H7 (cell line): ENCODE measurements at places on chromosomes 1 and 21. TPM values are rescaled to one million over a fixed set of nuclear protein-coding genes. Genes with fewer than 3 reads are reported as not detected.

- no peak for DNase-seq
Observed at GRCh38 chr1:11407301-11407994, 71.5 kb upstream of the DISP3 start.

DNA sequence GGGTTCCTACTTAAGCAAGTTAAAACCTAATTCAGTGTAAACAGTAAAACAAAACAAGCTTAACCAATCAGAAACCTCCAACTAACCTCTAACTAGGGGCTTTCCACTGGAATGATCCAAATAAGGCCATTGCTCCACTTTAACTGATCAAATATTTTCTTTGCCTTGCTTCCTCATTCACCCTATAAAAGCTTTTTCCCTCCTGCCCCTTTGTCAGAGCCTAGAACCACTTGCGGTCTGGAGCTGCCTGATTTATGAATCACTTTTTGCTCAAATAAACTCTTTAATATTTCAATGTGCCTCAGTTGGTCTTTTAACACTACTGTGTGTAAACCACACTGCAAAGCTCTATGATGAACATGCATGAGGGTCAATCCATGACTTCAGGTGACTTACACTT is 4.5 kb upstream of the FAM89A start:
- no peak for DNase-seq

DNA sequence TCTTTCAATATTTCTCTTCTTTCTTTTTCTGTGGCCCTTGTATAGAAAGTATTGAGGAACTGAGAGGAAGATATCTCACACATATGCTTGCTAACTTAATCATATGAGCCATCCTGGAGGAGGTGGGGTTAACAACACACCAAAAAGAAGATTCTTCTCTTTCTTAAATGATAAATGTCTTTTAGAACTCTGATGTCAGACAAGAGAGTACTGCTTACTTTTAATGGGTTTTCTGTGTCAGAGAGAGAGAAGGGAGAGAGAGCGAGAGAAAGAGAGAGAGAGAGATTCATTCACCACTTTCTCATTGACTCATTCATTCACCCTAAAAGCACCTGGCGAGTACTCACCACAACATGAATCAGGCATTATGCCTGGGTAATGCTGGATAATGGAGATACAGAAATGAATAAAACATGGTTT is 250.3 kb upstream of the SGIP1 start:
- DNase-seq, result no peak

DNA sequence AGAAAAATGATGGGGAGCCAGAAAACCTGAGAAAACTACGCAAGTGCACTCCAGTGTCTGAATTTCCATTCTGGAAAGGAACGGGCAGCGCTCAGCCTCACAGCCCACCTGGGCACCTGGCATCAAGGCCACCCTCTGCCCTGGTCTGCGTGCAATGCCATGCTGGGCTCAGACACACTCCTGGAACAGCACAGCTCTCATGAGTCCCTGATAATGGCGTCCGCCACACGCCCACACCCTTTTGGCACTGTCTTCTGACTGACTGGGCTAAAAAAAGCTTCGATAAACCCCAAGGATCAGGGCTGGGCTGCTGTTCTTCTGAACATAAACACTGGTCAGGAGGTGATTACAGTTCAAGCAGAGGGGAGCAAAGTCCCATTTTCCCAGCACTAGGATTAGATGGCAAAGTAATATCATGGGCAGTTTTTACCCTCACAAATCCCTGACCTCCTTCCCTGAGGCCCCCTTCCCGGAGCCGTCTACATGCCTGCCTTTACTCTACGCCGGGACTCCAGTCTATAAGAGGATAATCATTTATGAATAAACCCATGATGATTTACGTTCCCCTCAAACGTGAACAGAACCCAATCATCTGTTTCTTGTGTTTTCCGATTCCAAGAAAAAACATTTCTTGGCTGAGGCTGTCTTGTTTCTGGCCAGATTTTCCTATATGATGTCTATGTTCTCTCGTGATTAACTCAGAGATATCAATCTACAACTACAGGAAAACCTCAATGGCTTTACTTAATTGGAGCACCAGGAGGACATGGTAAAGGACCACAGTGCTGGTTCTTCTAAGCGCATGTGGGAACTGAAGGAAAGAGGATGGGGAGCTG is 22.6 kb downstream of the RCAN1 start:
- no peak for DNase-seq

DNA sequence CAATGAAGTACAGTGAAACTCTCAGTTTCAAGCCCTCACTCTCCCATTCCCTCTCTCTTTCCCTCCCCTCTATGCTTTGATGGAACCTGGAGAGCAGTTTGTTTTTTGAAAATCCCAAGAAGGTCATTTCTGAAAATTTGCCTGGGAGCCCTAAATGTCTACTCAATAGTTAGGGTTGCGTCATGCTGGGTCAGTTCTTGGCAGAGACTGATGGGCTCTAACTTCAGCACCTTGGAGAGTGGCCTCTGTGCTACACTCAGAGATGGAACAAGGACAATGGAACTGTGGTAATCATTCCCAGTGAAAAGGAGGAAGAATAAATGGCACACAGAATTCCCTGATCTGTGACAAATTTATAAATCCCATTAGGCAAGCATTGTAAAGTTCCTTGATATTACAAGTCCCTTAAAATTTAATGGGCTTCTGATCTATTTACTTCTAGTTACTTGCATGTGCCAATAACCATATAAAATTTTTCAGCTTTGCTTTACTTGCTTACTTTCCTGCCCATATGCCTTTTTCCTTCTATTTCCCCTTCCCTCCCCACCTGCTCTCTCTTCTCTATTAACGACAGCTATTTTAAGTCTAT is 182.9 kb upstream of the KCND3 start:
- peak; percentile 47 for DNase-seq

DNA sequence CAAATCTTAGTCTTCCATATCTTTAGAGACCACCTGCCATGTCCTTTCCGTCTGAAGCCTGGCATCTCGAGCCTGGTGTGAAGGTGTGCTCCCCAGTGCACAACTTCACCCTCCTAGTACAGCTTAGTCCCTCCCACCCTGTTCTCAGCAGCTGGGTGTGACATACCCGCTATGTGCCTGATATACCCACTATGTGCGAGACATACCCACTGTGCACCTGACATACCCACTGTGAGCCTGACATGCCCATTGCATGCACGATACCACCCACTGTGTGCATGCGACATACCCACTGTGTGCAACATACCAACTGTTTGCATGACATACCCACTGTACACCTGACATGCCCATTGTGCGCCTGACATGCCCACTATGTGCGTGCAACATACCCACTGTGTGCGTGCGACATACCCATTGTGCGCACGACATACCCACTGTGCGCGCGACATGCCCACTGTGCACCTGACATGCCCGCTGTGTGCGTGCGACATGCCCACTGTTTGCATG is 3.0 kb upstream of the RRP1 start:
- DNase-seq, result no peak

DNA sequence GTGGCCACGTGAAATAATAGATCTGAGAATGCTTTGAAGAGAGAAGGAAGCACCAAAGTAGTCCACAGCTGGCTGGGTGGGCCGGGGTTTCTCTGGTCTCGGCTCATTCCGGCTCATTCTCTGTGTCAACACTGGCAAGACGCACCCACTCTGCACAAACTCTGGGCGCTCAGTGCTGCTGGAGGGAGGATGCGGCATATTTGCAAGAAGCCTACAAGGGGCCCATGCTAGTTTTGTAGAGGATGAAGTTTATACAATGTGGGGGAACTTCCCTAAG is 28.8 kb upstream of the TMPRSS2 start:
- DNase-seq, result no peak

GRCh38 chr1:190658907-190659306 is 181.2 kb upstream of the BRINP3 start:
- no peak for DNase-seq

- DNase-seq, result no peak
Observed at GRCh38 chr1:31318146-31318545, 21.3 kb downstream of the ZCCHC17 start.

- DNase-seq, result no peak
Observed at GRCh38 chr1:3261969-3262579, 192.4 kb upstream of the ARHGEF16 start.

- DNase-seq, result no peak
Observed at GRCh38 chr1:20612221-20612746, 21.0 kb upstream of the PINK1 start.

GRCh38 chr1:201736707-201737320 is 92.1 kb upstream of the IPO9 start:
- DNase-seq, result no peak

DNA sequence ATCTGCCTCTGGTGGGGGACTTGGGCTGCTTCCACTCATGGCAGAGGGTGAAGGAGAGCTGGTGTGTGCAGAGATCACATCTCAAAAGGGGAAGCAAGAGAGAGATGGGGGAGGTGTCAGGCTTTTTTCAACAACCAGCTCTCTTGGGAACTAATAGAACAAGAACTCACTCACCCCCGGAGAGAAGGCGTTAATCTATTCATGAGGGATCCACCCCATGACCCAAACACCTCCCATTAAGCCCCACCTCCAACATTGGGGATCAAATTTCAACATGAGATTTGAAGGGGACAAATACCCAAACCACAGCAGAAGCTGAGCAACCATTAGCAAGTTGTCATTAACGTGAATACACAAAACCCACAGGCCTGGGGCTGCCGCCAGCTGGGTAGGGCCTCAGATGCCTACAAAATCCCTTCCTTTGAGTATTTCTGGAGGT is 12.0 kb upstream of the VWA5B1 start:
- DNase-seq, result peak; percentile 54

- DNase-seq, result no peak
Observed at GRCh38 chr1:87120779-87121178, 206.3 kb downstream of the HS2ST1 start.

DNA sequence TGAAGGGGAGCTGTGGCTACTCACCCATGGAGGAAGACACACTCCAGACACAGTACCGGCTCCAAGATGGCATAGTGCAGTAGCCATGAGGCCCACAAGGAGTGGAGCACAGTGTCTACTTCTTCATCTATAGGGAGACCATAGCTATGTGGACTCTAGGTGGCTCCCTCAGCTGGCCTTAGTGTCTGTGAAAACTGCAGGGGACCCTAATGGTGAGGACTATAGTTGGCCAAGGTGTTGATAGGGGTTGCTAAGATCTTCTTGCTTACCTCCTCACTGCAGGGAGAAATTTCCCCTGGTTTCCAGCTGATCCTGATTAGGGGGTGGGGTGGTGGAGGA is 58.9 kb downstream of the DIPK1A start:
- no peak for DNase-seq

GRCh38 chr1:47837866-47838561 is 159.2 kb downstream of the TRABD2B start:
- no peak for DNase-seq

DNA sequence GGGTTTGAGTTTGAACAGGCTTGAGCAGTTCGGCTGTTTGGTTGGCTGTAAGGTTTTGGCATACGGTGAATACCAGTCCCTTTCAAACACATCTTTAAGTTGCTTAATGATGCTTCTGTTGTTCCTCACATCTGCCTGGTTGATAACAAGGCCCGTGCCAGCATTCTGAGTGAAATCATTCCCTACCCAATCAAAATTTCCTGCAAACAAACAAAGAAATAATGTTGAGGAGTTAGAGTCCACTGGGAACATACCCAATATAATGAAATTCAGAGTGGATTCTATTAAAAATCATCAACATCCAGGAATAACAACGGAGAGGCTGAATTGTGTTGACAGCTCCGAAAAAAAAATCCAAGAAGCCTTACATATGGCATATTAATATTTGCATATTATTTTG is 91.0 kb upstream of the MAP1LC3C start:
- no peak for DNase-seq

DNA sequence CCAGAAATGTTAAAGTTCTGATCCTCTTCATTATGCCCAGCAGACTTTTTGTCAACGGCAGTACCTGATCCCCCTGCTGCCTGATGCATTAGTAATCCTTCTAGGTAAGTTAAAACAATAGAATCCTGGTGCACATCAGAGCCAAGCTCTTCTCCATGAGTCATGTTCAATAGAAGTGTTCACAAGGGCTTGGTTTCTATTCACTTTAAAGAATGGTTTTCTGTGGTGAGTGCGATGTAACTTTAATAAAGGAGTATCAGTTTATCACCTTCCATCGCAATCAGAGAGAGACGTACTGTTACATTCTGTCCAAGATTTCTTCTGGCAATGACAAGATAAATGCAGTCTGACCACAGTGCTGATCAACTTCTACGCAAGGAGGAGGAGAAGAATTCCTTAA is 96.8 kb downstream of the NRIP1 start:
- DNase-seq, result no peak

- DNase-seq, result no peak
Observed at GRCh38 chr1:91803847-91804545, 82.0 kb downstream of the TGFBR3 start.

- peak; percentile 77 for DNase-seq
Observed at GRCh38 chr1:204623894-204624361, 61.6 kb downstream of the LRRN2 start.

- DNase-seq, result peak; percentile 43
Observed at GRCh38 chr21:42834726-42835191, 44.6 kb downstream of the WDR4 start.

DNA sequence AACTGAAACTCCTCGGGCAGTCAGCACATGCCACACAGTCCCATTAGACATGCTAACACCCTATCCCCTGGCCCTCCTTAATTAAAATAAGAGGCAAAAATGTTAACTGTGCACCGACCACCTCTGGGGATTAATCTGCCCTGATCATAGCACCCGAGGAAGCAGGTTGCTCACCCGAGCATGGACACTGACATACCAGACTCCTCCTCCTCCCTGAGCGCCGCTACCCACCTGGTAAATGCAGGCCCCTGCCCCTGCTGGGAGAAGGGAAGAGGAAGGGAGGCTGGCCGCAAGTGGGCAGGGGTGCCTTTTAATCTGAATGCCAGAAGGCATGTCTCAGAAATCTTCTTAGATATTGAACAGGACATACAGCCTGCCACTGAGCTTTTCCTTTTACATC is 360.9 kb downstream of the RRAGC start:
- peak; percentile 69 for DNase-seq

DNA sequence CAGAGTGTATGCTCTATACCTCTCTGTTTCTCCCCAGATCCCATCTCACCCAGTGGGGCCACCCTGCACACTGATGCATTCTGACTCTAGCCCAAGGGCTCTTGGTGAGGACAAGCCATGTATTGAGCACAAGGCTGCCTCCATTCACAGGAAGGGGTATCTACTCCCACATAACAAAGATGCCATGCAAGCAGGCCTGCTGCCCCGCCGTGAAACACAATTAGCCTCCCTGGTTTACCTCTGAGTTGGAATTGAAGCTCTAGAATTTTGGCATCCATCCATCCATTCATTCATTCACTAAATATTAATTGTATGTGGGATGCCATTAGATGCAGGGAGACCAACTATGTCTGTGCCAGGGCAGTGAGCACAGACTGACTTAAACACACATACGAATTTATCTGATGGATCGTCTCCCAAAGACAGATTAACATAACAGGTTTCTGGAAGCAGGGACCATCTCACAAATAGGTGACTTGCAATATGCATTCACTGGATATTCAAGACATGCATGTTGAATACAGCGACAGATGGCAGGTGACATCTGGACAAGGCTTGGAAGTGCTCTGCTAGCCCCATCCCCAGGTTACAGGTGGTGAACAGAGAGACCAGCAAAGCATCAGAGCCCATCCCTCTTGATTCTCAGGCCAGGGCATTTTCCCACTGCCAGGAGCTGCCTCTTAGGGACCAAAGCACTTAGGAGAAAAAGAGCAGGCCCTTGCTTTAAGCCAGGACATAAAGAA is 34.3 kb downstream of the TRABD2B start:
- no peak for DNase-seq

- no peak for DNase-seq
Observed at GRCh38 chr1:63950023-63950422, 176.2 kb downstream of the ROR1 start.

Gene GRIK3
- 5.4 and 8.2 TPM in 2 replicates for total RNA-seq

Gene CACNA1E
- 0.30 and 4.1 TPM in 2 replicates for total RNA-seq

Gene ECM1
- total RNA-seq, result 1.9 and 3.6 TPM in 2 replicates

Gene CYP2J2
- 0.26 and 0.52 TPM in 2 replicates for total RNA-seq

Gene KCNT2
- total RNA-seq, result 7.0 and 12.3 TPM in 2 replicates

Gene EXO5
- 2.7 and 4.1 TPM in 2 replicates for total RNA-seq

Gene ADORA3
- total RNA-seq, result not detected in 2 replicates

Gene REN
- total RNA-seq, result not detected in 2 replicates
